DMS79 treated with DMSO at 0.1 percent for 48 hours (cell line): ENCODE measurements at places on chromosomes 4 and X.

DNA sequence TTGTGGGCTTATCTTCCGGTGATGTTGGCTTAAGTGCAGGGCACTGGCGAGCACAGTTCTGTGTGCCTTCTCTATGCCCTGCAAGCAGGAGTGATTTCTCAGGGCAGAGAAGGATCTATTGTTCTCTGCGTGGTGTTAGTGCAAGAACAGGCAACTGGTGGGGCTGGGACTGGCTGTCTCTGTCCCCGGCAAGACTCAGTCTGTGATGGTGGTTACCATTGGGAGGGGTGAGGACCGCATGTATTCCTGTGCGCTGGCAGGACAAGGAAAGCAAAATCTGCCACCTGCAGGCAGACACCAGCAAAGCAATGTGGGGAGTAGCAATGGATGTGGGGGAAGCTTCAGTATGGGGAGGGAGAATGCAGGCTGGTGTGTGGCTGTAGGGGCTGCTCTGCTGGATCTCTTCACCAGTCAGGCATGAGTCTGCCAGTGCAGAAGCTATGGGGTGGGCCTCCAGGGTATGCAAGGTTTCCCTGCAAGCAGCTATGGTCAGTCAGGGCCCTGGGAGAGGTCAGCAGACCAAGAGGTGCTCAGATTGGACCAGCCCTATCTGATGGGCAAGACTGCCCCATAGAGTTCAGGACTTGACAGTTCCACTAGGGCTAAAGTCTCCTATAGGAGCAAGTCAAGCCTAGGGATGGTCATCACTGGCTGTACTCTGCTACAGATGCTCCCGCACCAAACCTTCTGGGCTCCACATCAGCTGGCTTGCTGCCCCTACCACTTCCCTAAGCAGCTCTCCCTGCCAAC is 16.8 kb downstream of the PF4 start:
- DNase-seq = no peak

GRCh38 chrX:46710927-46711623 is 47.8 kb downstream of the SLC9A7 start:
- no peak for DNase-seq

- no peak for DNase-seq
Observed at GRCh38 chr4:81600520-81601357, 129.0 kb upstream of the RASGEF1B start.

GRCh38 chr4:76607266-76607799 is 172.3 kb downstream of the SHROOM3 start:
- DNase-seq = no peak

DNA sequence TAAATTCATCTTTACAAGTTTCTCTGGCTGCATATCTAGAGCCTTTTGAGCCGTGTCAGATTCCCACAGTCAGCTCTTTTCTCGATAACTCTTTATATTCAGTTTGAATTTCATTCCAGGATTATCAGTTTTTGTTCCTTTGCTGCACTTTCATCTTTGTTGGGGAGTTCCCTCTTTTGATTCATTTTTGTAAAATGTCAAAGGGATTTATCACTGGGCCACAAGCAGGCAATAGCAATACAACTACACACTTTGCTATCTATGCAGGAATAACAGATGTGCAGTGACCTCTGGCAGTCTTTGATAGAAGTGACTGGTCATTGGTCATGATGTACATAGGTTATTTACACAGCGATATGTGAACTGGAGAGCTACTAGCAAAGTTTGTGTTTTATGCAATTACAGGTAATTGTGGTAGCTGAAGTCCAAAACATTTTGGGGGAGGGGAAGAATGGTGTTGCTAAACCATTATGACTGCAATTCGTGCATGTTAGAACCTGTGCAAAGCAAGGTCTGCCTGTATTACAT is 43.8 kb downstream of the HPGDS start:
- no peak for DNase-seq

GRCh38 chrX:119512146-119512800 is 44.0 kb downstream of the SLC25A5 start:
- peak; percentile 49 for DNase-seq

DNA sequence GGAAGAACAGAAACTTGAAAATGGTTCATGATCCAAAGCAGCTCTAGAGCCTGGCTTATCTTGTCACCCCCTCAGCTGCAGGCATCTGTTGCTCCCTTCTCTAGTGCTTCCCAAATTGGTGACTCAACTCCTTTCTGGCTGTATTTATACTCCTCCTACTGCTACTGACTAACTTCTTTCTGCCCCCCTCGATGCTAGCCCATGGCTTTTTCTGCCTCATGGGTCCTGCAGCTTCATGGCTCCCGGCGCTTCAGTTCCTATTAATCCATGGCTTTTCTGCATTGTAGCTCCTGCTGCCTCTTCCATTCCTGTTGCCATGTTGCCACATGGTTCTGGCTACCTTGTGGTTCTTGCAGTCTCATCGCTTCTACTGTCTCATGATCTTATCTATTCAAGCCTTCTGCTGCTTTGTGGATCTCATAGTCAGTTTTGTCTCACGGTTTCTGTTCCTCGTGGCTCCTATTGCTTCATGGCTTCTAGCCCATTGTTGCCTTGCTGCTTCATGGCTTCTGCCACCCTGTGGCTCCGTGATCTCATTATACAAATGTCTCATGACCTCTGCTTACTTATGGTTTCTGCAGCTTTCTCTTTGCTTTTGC is 48.1 kb downstream of the SMC1A start:
- DNase-seq = no peak

DNA sequence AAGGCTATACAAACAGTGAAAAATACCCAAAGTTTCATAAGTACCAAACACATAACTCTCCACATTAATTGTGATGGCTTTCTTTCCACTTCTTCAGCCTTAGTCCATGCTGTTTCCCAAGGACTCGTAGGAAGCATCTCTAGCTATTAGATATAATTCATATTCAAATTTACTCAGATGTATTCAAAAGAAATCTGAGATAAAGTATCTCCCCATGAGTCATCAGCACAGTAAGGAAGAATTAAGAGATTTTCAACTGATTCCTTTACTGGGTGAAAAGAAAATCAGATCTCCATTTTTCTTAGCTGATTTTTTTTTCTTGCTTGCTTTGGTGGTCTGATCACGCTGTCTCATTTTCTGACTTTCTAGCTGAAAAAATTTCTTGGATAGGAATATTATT is 71.7 kb downstream of the MID1 start:
- DNase-seq = no peak

- DNase-seq = peak; percentile 23
Observed at GRCh38 chr4:41748571-41749475, at the start of gene PHOX2B. Gene PHOX2B, minus strand, starts transcription at chr4:41748725. Its CDS starts 115 bp downstream, at chr4:41748610.

DNA sequence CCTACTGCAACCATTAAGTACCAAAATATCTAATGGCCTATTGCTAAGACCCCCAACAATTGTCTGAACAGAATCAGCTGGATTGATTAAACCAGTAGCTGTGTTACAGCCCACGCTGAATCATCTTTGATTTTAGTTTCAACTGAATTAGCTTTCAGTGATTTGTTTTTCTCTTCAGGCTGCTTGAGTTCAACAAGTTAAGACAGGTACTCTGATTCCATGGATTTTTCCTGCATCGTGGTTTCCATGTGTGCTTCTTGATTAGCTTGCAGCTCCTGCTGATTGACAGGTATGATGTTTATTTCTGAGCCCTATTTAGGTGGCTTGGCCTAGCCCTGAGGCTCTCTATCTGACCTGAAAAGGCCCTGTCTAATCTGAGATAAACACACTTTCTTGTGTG is 91.3 kb downstream of the GUCY2F start:
- DNase-seq = no peak

DNA sequence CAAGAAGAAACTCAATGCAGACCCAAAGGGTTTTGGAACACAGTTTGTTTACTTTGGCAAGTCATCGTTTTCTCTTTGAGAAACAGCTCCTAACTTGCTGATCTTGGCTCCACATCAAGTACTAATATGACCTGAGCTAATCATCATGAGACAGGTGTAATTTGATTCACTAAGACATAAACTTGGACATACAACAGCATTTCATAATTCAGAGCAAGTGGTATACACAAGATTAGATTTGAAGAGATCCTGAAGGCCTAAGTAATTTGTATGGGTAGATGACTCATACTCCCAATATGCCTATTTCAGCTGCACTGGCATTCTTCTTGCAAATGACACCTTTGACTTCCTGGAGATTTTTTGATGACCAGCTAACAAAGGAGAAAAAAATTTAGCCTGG is 1521.7 kb downstream of the RPA4 start:
- DNase-seq = no peak

- DNase-seq = no peak
Observed at GRCh38 chr4:107036584-107037198, 578 bp upstream of the DKK2 start.

- no peak for DNase-seq
Observed at GRCh38 chr4:54213001-54213400, 16.1 kb upstream of the PDGFRA start.

DNA sequence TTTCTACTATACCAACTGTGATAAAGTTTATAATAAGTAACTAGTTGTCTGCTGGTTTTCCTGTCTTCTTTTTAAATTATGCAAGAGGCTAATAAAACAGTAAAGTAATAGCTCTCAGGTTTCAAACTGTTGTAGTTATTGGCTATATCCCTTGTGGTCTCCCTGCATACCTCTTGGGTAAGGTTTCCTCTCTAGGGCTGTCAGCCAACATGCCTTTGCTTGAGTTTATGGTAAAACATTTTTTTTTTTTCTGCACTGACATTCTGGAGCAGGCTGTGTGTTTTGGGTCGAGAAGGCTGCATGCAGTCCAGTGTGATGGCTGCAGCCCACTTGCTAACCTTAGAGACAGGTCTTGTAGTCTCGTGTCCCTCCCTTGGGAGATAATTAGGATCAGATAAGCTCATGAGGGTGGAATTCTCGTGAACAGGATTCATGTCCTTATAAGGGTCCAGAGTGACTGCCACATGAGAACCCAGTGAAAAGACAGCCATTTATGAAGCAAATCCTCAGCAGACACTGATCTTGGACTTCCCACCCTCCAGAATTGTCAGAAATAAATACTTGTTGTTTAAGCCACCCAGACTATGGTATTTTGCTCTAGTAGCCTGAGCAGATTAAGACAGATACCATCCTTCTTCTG is 831.2 kb downstream of the CCSER1 start:
- no peak for DNase-seq

- DNase-seq = peak; percentile 51
Observed at GRCh38 chr4:10151182-10151581, 34.6 kb upstream of the WDR1 start.

DNA sequence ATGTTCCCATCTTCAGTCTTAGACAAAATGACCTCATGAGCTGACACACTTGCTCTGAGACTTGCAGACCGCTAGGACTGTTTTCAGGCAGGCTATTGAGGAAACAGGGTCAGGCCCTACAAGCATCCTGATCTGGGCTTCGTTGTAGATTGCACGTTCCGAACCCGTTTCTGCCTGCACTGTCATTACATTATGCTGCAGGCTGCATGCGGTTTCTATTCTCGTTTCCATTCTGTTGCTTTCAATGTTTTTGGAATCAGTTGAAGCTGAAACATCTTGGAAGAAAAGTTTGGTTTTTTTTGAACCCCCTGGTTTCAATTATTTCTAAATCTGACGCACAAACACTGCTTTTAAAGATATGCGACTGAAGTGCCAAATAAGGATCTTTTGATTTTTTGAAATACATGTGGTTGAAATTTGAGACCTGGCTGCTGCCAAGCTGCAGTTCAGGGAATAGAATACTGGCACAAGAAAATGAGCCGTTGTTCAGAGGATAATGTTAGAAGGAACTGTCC is 716.1 kb upstream of the INTU start:
- DNase-seq = no peak

- DNase-seq = no peak
Observed at GRCh38 chr4:147285751-147286150, 195.1 kb upstream of the EDNRA start.

- peak; percentile 71 for DNase-seq
Observed at GRCh38 chr4:88989990-88990389, 67.0 kb downstream of the FAM13A start.

DNA sequence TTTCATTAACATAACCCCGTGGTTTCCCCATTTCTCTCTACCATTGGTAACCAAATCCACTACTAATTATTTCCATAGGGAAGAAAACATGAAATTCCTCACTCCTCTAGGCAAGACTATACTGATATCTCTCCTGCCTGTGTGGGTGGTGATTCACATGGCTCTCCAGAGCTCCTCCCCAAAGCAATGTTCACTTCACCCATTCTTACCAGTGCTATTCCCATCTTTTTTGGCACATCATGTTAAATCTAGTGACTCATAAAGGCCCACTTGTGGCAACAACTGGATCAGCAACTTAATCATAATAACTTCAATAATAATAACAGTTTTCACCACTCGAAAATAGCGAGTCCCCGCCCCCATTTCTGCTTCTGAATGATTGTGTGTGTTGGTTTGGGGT is 6.1 kb upstream of the HCCS start:
- DNase-seq = no peak

GRCh38 chr4:177671387-177671786 is 229.2 kb upstream of the AGA start:
- no peak for DNase-seq

DNA sequence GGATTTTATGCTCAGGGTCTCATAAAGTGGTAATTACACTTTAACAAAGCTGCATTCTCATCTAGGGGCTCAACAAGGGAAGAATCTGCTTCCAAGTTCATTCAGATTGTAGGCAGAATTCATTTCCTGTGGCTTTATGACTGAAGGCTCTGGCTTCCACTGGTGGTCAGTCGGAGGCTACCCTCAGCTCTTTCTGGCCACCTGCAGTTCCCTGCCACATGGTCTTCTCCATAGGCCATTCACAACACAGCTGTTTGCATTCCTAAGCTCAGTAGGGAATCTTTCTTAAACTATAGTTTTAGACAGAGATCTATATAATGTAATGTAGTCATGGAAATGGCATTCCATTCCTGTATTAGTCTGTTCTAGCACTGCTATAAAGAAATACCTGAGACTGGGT is 973.0 kb upstream of the SLIT2 start:
- no peak for DNase-seq

- DNase-seq = no peak
Observed at GRCh38 chr4:123235431-123235830, 161.2 kb upstream of the SPRY1 start.

- no peak for DNase-seq
Observed at GRCh38 chr4:48275247-48275646, 5.6 kb upstream of the TEC start.

DNA sequence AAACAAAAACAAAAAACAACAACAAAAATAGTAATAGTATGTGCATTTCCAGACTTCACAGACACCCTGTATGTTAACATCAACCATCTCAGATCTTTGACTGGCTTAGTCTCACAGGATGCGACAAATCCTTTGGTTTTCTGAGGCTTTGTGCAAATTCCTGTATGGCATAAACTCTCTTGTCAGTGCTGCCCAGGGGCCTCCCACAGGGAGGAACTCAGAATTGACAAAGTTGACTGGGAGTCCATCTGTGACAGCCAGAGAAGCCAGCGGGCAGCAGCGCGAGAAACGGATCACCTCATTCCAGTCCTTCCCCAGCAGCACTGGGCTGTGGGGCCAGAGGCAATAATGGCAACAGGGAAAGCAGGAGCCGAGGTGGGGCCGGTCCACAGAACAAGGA is 19.1 kb upstream of the DDX3X start:
- DNase-seq = no peak

GRCh38 chr4:27412613-27413012 is 552.0 kb downstream of the STIM2 start:
- no peak for DNase-seq

GRCh38 chr4:35541146-35541887 is 703.0 kb downstream of the ARAP2 start:
- no peak for DNase-seq

GRCh38 chrX:52923781-52924241 is 26.7 kb downstream of the FAM156B start:
- DNase-seq = no peak

- DNase-seq = no peak
Observed at GRCh38 chr4:151658959-151659600, 101.7 kb downstream of the GATB start.

GRCh38 chr4:9943761-9944160 is 77.5 kb downstream of the SLC2A9 start:
- DNase-seq = no peak

GRCh38 chr4:123622572-123622971 is 226.0 kb downstream of the SPRY1 start:
- no peak for DNase-seq
